ENCODE measurements at places on chromosomes 13 and 19.
A peak's percentile ranks its signal among the peaks of the same experiment; 100 is the strongest.

DNA sequence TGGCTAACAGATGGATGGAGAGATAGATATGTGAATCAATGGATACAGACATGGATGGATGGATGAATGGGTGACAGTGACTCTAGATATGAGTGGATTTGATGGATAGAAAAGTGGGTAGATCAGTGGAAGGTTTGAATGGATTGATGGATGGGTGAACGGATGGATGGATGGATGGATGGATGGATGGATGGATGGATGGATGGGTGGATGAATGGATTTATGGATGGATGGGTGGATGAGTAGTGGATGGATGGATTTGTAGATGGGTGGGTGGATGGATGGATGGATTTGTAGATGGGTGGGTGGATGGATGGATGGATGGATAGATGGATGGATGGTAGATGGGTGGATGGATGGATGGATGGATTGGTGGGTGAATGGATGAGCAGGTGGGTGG, 6.8 kb downstream of the CELF5 start:
- no peak for DNase-seq

DNA sequence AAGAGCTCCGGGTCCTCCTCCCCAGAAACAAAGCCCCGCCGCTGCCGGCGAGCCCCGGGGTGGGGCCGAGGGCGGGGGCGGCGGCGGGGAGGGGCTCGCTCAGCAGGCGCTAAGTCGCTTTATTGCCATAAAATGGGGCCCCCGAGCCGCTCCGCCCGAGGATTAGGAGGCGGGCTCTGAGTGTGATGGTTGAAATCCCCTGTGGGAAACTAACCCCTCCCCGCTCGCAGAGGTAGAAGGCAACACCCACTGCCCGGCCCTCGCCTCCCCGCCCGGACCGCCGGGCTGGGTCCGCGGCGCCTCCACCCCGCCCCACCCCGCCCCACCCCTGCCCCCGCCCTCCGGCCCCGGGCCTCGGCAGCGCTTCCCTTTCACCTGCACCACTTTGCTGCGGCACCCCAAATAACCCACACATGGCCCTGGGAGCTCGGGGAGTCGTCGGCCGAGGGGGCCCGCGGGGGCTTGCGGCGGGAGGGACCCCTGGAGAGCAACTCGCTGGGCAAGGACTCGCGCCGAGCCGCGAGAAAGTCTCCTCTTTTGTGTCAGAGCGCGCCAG, at the start of gene KLF12:
KLF12 (minus strand) TSS at position 184 of the 556 bp plus-strand sequence.
- no peak for DNase-seq

- peak; percentile 68 for DNase-seq
Measured at GRCh38 chr13:50626101-50626547, 217.4 kb downstream of the DLEU7 start.

DNA sequence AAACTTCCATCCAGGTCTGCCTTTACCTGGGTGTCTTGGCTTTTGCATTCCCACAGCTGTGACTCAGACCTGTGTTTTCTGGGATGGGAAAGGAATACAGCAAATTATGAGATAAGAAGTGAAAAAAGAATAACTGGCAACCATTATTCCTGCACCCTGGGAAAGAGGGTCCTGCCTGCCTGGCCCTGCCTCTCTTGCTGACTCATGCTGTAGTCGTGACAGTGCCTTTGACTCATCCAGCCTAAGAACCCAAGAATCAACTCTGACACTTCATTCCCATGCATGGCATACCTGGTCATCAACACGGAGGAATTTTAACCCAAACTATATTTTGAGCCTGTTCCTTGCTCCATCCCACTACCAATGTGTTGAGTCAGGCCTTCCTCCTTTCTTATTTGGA, 185.4 kb upstream of the SERP2 start:
- DNase-seq, result peak; percentile 33

- DNase-seq, result no peak
Measured at GRCh38 chr13:62643799-62644524, 1228.3 kb upstream of the PCDH20 start.

DNA sequence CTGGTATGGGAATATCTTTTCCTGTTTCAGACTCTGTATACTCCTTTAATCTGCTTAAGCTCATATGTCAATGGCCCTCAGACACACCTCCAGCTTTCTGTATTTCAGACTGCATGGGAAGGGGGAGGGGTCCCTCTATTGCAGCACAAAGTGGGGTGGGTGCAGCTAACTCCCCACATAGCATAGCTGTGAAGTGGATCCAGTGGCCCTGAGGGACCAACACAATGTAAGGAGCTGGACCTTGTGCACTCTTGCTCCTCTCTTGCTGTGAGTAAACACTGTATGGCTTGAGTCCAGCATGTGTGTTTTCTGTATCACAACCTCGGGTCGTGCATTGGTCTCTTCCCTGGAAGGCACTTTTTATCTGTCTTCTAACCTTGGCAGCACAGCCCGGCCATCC, 669.9 kb downstream of the PCDH9 start:
- DNase-seq, result no peak

- DNase-seq, result no peak
Measured at GRCh38 chr13:36108954-36109353, 22.2 kb downstream of the DCLK1 start.

DNA sequence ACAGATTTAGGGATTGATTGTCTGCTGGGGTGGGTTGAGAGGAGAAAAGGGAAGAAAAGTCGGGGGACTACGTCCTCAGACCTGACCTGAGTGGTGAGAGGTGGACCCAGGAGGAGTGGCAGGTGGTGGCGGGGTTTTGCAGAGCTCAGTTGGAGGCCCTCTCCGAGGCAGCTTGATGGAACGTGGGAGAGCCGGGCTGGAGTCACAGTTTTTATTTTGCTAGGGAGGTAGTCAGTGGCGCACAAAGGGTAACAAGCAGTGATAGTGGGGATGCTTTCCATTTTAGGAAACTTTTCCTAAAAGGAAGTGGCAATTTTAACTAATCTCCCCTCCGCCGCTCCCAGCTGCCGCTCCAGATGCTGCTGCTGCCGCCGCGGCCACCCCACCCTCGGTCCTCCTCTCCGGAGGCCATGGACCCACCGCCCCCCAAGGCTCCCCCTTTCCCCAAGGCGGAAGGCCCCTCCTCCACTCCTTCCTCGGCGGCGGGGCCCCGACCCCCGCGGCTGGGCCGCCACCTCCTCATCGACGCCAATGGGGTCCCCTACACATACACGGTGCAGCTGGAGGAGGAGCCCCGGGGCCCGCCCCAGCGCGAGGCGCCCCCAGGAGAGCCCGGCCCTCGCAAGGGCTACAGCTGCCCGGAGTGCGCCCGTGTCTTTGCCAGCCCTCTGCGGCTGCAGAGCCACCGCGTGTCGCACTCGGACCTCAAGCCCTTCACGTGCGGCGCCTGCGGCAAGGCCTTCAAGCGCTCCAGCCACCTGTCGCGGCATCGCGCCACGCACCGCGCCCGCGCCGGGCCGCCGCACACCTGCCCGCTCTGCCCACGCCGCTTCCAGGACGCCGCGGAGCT, 1.1 kb upstream of the ZNF581 start:
- no peak for DNase-seq

DNA sequence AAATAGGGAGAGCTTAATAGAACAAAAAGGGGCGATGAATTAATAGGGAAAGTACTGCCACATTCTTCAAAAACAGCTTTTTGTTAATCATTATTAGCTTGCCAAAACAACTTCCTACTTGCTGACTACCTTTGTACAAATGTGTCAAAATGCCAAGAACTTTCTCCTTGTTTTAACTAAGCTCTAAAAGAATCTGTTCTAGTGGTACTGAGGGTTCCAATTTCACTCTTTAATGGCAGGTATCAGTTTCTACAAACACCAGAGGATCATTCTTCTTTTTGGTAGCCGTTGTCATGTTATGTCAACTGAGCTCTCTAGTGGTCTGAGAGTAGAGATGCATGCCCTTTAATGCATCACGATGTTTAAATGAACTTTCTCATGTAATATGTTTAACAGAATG, 29.4 kb upstream of the FBXL3 start:
- DNase-seq, result no peak

GRCh38 chr19:482186-483041, 13.9 kb upstream of the MADCAM1 start:
- no peak for DNase-seq

DNA sequence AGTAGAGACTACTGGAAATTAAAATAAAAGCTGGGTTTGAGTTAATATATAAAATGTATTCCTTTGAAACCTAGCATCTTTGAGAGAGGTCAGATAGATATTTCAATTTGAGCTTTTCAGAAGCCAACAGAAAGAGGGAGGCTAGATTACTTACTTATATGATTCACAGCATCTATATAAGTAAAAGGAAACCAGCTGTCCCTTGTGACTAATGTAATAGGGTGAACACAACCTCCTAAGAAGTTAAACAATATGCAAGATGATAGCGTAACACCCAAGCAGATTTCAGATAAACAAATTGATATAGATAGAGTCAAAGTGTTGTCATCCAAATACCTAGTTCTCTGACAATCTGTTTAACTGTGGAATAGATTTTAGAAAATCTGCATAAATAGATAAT, 393.5 kb upstream of the GPC6 start:
- no peak for DNase-seq

- DNase-seq, result no peak
Measured at GRCh38 chr19:35138305-35138892, at the start of gene FXYD1. FXYD1 (plus strand) TSS chr19:35138824; CDS start chr19:35140080, 1,256 bp downstream.

DNA sequence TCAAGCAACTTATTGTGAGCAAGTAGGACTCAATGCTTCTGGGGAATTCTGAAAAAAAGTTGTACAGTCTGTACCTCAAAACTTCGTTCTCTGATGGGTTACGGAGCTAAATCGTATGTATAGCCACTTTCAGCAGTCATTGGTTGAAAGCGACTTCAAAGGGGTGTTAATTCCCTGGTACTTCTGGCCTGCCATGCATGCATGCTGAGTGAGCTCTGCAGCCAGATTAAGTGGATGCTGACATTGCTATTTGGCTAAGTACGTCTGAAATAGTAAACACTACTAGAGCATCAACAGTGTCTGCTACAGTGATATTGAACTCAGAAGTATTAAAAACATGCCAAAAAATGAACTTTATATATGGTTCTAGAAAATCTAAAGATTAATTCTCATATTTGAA, 1183.1 kb upstream of the PCDH20 start:
- no peak for DNase-seq

GRCh38 chr19:45097450-45097775, 4.4 kb downstream of the PPP1R37 start:
- no peak for DNase-seq

- DNase-seq, result no peak
Measured at GRCh38 chr13:99290894-99291293, 16.3 kb downstream of the GPR183 start.

DNA sequence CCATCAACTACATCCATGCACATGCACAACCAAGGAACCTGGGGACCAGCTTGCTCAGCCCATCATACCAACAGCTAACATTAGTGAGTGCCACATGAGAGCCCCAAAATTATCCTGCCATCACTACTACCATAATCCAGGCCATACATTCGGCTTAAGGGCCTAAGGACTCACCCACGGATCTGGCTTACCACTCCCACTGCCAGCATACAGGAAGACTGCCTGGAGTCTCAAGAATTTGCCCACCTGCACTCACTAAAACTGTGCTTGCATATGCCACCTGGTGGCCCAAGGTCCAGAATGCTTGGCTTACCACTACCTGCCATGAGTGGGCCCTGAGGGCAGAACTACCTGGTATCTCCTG, 1562.9 kb upstream of the PRR20A start:
- DNase-seq, result no peak

GRCh38 chr19:33432446-33433170, 59.1 kb downstream of the CEBPG start:
- no peak for DNase-seq

DNA sequence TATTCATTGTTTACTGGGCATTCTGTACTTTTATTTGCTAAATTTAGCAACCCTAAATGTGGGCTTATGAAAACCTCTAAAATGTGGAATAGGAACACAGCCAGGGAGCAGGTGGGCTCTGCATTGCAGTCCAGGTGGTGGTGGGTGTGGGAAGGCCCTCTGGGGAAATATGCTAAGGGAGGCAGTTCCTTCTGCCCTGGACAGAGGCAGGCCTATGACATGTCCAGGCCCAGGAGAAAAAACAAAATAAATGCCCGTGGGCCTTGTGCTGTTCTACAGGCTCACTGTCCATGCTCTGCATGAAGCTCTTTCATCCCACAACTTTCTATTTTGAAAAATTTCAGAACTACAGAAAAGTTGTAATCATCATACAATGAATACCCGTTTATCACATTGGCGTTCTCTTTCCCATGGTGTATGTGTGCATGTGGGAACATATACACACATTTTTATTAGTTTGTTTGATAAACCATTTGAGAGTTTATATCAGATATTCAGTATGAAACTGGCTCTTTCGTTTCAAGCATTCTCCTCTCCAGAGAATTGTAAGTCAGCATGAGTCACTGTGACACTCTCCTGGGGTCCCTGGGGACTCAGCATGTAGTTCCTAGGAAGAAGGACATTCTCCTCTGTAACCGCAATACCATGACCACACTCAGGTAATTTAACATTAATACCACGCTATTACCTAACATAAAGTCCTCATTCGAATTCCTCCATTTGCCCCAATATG, 505.3 kb downstream of the COG6 start:
- DNase-seq, result no peak

DNA sequence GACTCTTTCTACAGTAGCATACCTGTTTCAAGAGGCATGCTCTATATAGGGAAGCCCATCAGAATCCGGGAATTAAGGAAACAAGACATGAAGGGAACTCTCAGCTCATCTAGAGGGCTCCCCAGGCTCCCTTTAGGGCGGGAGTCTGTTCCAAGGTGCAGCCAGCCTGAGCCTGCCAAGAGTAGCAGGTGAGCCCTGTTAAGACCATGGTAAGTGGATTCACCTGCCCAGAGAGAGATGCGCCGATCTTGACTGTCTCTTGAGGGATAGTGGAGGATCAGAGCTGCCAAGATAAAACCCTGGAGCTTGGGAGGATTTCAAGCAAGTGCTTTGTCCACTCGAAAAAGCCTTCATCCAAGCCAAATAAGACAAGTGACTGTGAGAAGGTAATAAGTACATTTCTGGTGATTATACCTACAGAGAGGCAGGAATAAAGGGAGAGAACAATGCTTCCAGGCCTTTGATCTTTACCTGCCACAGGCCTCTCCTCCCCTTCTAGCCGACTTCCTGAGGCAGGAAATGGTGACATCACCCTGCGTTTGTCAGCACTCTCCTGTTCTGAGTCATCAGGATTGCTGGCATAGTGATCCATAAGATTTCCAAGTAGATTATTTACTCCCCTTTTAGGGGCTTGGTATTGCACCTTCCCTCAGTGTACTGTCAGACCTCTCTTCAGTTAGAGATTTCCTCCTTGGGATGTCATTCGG, 31.5 kb downstream of the KLF5 start:
- DNase-seq, result peak; percentile 20

- DNase-seq, result peak; percentile 83
Measured at GRCh38 chr19:40740747-40741146, 9.5 kb downstream of the ACTMAP start.
